ENCODE measurements at places on chromosomes 5 and 9.

GRCh38 chr5:59798862-59799667 lies 94.5 kb downstream of the PDE4D start:
- peak; percentile 33 for DNase-seq

- DNase-seq, result no peak
Measured at GRCh38 chr9:70142101-70142500, 98.5 kb downstream of the MAMDC2 start.

DNA sequence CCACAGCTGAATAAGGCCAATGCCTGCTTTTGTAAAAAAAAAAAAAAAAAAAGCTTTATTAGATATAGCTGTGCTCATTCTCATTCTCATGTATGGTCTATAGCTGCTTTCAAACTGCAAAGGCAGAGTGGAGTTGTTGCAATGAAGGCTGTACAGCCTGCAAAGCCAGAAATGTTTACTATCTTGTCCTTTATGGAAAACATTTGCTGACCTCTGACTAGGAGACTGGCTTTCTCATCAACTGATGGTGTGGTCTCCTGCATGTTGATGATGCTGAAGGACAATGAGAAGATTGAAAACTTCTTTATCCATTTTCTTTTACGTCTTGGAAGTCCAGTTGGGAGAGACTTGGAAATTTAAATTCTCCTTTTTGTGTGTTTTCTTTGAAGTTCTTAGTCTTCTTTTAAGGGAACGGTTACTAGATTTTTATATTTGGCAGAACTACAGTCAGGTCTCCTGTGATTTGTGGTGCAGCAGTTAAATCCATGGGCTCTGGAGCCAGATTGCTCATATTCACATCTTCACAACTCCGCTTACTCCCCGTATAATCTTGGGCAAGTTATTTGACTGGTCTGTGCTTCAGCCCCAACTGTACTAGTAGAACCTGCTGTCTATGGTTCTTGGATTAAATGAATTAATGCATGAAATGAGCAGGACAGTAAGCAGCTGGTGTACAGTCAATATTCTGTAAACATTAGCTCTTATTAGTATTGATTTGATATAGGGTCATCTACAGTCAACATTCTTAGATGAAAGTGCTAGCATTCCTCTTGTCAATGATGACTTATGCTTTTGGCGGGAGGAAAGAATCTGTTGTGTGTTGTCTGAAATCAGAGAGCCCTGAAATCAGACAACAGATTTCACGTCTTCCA lies 39.7 kb upstream of the BASP1 start:
- no peak for DNase-seq

- no peak for DNase-seq
Measured at GRCh38 chr9:76441551-76442322, 17.2 kb upstream of the GCNT1 start.

GRCh38 chr5:102865510-102866236 lies 110.6 kb downstream of the PAM start:
- peak; percentile 94 for DNase-seq

DNA sequence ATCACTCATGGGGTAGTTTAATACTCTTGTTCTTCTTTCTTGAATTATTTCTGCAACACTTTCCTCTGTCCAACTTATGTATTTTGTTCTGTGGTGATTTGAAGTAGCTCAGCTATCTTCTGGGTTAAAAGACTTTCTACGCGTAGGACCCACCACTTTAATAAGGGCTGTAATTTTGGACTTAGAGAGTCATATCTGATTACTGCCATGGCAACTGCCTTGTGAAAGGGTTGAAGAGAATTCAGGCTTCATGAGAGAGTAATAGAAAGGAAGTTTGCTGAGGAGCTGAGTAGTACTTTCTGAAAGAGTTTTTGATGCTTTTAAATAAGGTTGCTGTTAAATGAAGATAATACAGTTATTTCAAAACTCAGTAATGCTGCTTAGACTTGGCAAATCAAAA lies 89.5 kb downstream of the TLE4 start:
- DNase-seq, result no peak

- DNase-seq, result no peak
Measured at GRCh38 chr9:89498852-89499480, 1.1 kb upstream of the SEMA4D start.

- no peak for DNase-seq
Measured at GRCh38 chr5:56142614-56143372, 90.3 kb downstream of the ANKRD55 start.

GRCh38 chr9:81604306-81605169 lies 84.8 kb downstream of the TLE1 start:
- peak; percentile 38 for DNase-seq

DNA sequence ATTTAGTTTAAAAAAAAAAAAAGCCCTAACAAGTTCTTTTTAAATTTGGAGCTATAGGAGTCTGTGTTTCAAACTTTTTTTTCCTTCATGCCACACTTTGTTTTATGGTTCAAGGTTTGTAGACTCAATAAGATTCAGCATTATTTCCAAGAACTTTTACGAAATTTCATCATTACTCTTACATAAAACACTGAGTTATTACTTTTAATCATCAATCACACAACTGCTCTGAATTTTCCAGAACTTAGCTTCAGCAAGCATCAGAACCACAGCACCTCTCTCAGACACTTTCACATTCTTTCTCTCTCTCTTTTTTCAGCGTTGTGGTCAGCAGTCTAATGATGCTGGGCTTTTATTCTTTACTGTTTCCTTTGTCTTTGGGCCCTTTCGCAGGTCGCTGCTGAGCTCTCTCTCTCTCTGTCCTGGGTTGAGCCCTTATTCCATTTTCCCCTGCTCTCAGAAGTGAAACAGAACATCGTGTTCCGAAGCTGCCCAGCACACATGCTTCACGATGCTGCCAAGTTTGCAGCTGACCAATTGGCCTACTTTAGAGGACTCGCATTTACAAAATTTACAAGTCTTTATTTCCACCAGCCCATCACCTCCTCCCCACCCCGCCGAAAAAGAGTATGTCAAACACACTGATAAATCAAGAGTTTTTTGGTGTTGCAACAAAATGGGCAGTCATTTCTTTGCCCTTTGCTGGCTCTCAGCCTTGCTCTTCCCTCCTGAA lies 44.6 kb upstream of the PIK3R1 start:
- DNase-seq, result no peak

GRCh38 chr9:38699337-38699736 lies 20.6 kb downstream of the FAM240B start:
- DNase-seq, result no peak

DNA sequence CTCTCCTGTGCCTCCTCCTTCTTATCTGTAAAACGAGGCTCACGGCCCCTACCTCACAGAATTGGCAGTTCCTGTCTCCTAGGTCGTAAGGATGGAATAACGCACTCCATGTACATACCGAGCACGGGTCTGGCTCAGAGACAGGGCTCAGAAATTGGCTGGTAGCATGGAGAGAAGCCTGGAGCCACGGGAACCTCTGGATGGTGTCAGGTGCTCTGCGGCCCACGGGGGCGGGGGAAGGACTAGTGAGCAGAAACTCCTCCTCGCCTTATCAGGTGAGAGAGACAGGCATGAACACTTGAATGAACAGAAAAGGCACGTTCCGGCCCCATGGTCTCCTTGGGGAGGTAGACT lies 15.4 kb upstream of the C5orf47 start:
- DNase-seq, result no peak

GRCh38 chr5:78574731-78575161 lies 73.8 kb downstream of the LHFPL2 start:
- no peak for DNase-seq

DNA sequence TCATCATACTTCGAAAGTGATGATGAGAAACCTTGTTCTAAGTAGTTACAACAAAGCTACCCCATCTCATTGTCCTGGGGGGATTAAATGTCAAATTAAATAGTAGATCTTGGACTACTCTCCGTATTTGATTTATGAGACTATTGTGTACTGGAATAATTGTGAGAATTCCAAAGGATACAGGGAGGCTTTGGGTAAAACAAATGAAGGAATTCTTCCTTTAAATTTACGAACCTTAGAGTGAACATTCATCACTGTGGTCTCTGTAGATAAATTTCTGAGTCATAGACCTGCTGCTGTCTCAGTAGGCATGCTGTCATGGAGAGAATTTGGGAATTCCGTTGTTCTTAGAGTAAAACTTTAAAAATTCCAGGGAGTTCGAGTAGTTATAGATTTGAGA lies 836.2 kb downstream of the DNAH5 start:
- DNase-seq, result no peak

GRCh38 chr5:43335681-43336080 lies 22.5 kb upstream of the HMGCS1 start:
- no peak for DNase-seq

DNA sequence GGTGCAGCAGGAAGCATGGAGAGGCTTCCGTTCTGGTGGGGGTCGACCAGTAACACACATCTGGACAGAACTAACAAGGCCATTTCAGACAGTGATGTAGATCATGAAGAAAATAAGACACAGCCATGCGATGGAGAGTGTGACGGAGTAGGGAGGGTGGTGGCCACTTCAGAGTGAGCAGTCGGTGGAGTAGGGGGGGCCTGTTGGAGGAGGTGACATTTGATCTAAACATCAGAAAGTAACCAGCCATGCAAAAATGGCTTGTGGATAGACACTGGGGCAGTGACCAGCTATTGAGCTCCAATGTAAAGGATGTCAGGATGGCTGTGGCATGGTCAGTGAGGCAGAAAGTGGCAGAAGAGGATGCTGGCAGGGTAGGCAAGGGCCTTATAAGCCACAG lies 65.9 kb downstream of the PPARGC1B start:
- peak; percentile 11 for DNase-seq

- DNase-seq, result no peak
Measured at GRCh38 chr9:35398651-35399335, 91.1 kb upstream of the RUSC2 start.

DNA sequence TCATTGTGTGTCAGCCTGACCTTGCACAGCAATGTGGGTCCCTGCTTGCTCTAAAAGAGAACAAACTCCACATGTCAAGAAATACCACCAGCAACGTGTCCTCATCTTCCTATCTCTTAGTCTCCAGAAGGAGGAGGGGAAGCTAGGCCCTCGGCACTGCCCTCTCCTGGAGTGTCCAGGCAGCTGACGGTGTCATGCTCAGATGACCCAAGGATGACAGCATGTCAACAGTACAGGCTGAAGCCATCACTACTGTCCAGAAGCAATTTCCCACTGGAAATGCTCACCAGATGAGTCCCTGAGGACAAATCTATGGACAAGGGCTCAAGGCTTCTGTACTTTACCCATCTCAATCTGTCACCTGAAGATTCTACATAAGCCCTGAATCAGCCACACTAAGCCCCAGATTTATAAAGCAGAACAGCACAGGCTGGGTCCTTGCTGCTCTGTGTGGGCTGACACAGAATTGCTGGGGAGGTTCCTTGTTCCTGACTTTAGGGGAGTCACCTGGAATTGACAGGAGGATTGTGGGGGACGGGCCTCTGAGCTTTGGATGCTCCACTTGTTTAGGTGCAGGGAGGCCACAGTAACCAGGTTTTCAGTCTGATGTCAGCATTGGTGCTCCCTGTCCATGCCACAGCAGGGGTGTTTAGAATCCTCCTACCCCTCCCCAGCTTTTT lies 210.2 kb downstream of the DAB2IP start:
- peak; percentile 30 for DNase-seq

DNA sequence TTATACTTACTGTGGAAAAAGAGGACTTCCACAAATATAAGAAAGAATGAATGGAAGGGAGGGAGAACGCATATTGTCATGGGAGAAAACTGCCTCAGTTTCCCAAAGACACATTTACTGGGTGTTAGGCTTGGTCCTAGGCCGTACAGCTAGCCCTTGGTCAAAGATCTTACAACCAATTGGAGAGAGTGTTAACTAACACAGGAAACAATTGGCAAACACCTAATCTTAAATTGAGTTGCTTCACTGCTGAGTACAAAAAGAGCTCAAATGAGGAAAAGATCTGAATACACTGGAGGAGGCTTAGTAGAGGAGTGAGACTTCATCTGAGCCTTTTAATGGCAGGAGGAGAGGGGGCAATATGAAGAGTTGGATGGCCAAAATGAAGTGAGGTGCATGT lies 161.7 kb downstream of the GLIS3 start:
- no peak for DNase-seq

- DNase-seq, result no peak
Measured at GRCh38 chr5:137791799-137792198, 37.6 kb upstream of the HNRNPA0 start.

DNA sequence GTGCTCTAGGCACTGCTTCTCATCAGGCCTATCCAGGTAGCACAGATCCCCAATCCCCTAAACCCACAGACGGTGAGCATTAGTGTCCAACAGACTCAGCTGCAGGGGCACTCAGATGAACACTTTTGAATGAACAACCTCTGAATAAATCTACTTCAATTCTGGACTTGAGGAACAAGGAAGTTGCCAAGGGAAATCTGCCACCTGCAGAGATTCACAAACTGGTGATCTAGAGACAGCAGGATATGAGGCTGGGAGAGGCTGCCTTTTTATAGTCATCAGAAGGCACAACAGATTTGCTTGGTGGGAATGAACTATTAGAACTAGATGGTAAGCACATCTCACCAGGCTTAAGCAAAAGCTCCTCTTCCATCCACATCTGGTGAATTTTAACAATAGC lies 7.0 kb upstream of the HK3 start:
- DNase-seq, result no peak

DNA sequence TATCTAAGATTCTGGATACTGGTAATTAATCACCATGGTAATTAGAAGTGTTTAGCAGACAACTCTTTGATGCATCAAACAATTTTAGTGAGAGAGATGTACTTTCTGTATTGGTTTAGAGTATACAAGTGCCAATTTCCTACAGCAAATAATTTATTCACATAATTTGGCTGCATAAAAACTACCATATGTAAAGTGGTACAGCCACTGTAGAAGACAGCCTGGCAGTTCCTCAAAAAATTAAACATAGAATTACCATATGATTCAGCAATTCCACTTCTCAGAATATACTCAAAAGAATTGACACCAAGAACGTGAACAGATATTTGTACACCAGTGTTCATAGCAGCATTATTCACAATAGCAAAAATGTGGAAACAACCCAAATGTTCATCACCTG lies 36.2 kb downstream of the PHAX start:
- no peak for DNase-seq

- DNase-seq, result no peak
Measured at GRCh38 chr5:171415115-171415730, 4.2 kb upstream of the FGF18 start.

Data from fibroblast of skin of scalp (primary cell).